ENCODE measurements at places on chromosomes 5 and 9.

DNA sequence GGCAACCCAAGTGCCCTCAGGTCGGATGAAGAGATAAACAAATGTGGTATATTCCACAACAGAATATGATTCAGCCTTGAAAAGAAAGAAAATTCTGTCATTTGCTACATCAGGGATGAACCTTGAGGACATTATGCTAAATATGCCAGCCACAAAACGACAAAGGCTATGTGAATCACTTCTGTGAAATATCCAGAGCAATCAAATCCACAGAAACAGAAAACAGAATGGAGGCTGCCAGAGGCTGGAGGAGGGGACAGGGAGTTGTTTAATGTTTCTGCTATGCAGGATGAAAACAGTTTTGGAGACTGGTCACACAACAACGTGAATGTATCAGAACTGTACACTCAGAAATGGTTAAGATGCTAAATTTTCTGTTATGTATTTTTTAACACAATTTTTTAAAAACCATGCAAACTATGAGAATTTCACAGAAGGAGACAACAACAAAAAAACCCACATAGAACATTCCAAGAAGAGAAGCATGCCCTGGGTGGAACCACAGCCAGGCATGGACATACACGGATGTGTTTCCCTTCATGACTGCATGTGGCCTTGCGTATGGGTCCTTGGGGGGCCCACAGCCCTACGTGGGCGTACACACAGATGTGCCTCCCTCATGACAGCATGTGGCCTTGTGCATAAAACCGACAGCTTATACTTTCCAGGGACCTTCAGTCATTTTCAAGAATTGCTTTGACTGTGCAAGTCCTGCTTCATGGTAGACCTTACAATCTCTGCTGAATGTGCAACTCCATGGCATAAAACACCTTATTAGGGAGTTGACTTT lies 146.7 kb downstream of the ROR2 start:
- DNase-seq: no peak

DNA sequence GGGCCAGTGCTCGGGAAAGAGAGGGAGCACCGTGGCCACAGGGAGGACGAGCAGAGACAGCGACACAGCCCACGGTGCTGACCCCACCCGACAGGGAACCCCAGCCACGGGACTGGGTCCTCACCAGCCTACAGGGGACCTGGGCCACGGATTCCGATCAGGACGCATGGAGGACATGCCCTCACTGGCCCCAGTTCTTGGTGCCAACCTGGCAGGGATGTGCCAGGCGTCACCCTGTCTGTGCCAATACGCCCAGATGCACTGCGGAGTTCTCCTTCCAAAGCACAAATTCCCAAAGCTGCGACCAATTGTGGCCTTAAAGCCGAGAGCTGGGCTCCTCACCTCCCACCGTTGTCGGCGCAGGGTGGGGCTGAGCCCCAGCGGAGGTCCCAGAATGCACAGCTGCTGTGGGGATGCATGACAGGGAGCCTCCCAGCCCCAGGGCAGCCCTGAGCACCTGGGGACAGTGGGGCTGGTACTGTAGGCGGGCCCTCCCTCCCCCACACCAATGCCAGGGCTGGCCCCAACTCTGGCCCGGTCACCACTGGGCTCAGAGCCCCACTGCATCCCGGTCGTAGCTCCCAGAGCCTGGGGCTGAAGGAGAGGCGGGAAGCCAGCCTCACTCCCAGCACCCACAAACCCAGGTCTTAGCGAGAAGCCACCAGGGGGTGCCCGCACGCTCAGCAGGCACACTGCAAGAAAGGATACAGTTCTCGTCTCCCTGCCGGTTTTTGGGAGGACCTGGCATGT lies 44.2 kb downstream of the NKD2 start:
- DNase-seq: no peak

DNA sequence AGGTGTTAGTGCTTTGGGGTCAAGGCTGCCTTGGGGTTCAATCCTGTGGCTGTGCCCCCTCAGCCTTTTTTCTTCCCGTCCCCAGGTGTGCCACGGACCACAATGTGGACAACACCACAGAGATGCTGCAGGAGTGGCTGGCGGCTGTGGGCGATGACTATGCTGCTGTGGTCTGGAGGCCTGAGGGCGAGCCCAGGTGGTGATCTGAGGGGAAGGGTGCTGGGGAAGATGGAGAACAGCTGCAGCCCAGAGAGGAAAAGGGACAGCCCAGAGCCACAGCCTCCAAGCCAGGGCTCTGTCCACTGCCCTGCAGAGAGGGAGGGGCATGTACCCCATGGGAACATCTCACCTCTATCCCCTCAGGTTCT lies 2.1 kb downstream of the CERCAM start:
- no peak for DNase-seq

DNA sequence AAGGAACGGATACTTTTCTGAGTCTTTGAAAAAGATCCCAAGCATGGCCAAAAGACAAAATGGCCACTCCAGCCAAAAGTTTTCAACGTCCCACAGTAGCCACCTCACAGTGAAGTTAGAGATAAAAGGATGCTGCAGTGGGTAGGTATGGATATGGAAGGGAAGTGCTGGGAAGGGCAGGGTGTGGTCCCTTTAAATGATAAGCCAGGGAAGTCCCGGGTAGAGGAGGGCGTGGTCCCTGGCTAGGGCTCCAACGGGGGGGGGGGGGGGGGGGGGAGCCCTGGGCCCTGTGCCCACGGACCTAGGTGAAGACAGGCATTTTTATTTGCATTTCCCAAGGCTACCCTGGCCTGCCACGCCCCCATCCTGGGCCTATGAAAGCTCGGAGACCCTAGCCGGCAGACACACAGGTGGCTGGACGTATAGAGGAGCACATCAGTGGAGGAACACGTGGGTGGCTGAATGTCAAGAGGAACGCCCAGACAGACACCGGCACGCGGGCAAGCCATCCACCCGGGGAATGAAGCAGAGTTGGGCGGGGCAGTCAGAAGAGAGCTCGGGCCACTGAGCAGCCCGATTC lies 306.7 kb downstream of the NFIB start:
- DNase-seq: no peak
